ENCODE measurements at places on chromosomes 7 and 10.
A peak's percentile ranks its signal among the peaks of the same experiment; 100 is the strongest.

DNA sequence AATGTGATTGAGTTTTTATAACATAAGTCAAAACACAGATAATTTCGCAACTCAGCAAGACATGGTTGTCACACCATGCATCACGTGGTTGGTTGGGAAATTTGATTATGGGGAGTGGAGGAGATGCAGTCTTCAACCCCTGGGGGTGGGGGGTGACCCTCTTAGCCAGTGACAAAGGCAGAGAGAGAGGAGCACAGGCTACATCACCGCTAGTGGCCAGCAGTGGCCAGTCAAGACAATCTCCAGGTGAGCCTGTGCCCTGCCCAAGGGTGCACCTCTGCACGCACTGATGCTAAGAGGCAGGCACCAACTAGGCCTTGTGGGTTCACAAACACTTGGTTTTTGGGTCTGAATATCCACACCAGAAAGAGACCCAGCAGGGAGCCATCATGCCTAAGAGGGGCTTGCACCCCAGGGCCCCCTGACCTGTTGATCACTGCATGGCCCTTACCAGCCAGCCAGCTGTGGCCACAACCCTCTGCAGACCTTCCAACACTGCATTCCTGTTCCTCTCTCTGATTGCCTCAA, 244.4 kb downstream of the FANK1 start:
- DNase-seq: no peak

DNA sequence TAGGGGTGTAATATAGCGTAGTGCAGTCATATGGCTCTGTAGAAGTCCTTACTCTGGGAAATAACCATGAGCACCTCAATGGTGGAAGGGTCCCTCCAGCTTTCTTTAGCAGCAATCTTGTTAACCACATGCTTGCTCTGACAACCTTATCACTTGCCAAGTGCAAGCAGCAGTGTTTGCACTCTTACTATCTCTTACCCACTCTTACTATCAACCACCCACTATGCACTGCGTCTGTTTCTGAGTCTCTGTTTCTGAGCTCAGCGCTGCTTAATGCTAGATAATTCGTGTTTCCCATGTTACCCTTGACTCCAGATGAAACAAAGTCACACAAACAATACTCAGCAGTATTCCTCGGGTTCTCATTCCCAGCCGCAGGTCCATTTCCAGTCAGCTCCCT, 433.7 kb upstream of the PFKP start:
- no peak for DNase-seq

- no peak for DNase-seq
Measured at GRCh38 chr10:86439544-86439943, 72.9 kb upstream of the GRID1 start.

DNA sequence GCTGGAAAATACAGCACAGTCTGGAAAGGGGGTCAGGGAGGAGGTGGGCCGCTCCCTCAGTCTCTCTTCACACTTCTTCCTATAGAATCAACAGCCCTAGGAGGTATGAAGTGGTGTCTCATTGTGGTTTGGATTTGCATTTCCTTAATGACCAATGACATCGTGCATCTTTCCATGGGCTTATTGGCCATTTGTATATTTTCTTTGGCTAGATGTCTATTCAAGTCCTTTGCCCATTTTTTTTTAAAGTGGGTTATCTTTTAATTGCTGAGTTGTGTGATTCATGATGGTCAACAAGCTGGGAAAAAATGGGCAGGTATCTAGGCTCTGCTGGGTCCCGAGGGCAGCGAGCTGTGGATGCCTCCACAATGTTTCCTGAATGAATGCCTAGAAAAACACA, 29.1 kb downstream of the TMEM130 start:
- no peak for DNase-seq

GRCh38 chr7:156515911-156516790, 124.4 kb upstream of the RNF32 start:
- no peak for DNase-seq

- peak; percentile 73 for DNase-seq
Measured at GRCh38 chr7:44073664-44074348, 8.4 kb upstream of the PGAM2 start.

- no peak for DNase-seq
Measured at GRCh38 chr10:78465431-78465830, 431.8 kb downstream of the RPS24 start.

DNA sequence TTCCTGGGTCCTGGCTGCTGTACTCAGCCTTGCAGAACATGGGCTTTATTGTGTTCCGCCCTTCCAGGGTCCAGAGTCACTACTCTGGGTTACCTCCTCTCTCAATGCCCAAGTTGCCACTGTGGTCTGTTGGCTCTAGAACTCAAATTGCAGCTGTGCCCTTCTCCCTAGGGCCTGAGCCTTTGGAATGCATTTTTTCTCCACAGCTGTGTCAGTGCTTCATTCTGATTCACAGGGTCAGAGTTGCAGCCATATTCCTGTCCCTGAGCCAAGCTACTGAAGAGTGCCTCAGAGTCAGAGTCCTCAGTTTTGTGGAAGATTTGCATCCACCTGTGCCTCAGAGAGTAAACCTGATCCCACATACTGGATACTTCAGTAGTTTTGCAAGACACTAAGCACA, 167.5 kb downstream of the ITGB1 start:
- no peak for DNase-seq

- DNase-seq: no peak
Measured at GRCh38 chr7:37346761-37347160, 101.9 kb downstream of the ELMO1 start.

DNA sequence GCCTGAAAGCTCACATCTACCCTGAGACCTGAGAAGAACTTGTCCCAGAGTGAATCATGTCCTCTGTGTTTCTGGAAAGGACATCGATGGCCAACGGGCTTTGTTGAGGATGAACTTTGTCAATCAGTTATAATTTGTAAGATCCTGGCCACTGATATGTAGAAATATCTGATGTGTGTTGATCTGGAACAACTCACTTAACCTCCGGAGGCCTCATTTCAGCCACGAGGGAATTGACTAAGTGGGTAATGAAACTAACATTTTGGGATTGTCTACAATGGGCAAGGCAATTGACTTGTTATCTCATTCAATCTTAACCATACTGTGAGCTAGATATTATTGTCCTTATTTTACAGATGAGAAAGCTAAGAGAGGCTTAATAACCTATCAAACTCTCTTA, 468.1 kb upstream of the NRP1 start:
- DNase-seq: no peak
